ENCODE measurements at places on chromosomes 16 and 17.

DNA sequence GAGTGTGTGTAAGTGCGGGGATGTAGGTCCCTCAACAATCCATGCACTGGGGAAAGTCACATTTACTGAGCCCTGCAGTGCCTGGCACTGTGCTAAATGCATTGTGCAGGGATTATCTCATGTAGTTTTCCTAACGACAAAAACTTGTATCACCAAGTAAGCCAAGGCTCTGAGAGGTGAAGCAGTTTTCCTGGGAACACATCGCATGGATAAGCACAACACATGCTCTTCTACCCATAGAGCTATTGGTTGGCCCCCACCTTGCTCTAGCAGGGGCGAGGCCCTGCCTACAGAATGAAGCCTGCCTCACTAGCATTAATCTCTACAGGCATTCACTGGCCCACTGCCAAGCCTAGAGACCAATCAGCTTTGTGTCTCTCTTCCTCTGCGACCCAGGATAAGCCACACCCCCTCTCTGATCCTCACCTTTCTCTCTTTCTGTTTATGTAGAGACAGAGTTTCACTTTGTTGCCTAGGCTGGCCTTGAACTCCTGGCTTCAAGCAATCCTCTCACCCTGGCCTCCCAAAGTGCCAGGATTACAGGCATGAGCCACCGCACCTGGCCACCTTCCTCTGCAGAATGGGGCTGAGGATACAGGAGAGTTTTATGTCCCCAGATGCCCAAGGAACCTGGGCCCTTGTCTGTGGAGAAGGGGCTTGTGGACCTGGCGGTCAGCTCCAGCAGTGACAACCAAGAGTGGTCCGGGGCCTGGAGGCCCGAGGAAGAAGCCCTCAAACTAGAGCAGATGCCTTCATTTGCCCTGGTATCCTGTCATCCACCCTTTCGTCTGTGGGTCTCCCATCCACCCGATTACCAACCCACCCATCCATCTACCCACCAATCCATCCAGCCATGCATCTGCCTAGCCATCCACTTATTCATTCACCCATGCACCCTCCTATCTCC is 12.8 kb downstream of the CDH16 start:
- no peak for DNase-seq

- no peak for DNase-seq
Observed at GRCh38 chr17:27079660-27080059, 214.3 kb upstream of the WSB1 start.

DNA sequence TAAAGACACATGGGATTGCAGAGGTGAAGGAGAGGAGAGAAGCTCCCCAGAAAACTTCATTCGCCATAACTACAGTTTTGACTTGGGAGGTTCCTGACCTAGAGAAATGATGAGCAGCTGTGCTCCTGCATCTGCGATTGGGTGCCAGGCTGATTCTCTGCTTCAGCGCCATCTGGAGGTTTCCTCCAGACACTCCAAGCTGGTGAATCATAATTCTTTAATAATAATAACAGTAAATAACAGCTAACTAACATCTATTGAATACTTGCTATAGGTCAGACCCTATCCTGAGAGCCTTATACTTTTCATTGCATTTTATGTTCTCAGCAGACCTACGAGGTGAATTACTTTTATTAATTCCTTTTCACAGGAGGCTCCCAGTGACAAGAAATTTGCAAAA is 575.8 kb downstream of the TOX3 start:
- DNase-seq = no peak

- DNase-seq = no peak
Observed at GRCh38 chr16:86065711-86066110, 166.7 kb downstream of the IRF8 start.

- DNase-seq = no peak
Observed at GRCh38 chr17:81566461-81567126, 14.4 kb upstream of the FAAP100 start.

- peak; percentile 78 for DNase-seq
Observed at GRCh38 chr17:5418858-5419355, 555 bp downstream of the NUP88 start.

DNA sequence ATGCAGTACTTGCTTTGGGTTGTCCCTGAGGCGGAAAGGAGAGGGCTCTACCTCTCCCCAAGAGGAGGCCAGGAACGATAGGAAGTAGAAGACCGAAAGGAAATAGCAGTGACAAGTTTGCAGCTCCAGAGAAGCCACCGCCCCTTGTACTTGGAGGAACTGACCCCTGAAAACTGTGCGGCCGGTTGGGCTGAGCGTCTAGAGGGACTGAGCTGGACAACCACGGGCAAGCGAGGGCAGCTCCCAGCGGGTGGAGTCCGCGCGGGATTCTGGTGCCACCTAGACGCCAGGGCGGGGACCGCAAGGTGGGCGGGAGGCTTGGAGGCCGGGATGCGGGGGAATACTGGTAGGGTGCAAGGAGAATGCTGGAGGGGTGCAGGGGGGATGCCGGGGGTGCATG is 1.3 kb upstream of the SLC6A4 start:
- no peak for DNase-seq

GRCh38 chr17:10149573-10150399 is 48.6 kb downstream of the GAS7 start:
- DNase-seq = no peak

GRCh38 chr16:72800524-72801161 is 247.3 kb downstream of the ZFHX3 start:
- DNase-seq = no peak

GRCh38 chr16:30678586-30678970 is 20.3 kb downstream of the FBRS start:
- DNase-seq = no peak

- no peak for DNase-seq
Observed at GRCh38 chr17:68441070-68441770, 16.1 kb downstream of the WIPI1 start.

DNA sequence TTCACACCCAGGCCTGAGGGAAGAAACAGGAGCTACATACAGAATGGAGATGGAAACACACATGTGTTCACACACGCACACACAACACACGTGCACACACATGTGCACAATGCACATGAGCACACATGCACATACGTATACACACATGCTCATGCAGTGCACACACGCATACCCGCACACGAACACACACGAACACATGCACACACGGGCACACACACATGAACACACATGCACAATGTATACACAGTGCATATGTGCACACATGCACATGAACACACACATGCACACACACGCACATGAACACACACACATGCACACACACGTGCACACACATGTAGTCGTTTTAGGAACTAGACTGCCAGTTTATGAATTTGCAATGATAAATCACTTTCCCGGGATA is 49.3 kb upstream of the CDR2 start:
- no peak for DNase-seq

- DNase-seq = no peak
Observed at GRCh38 chr16:23385441-23385840, 67.5 kb downstream of the COG7 start.

- no peak for DNase-seq
Observed at GRCh38 chr17:77721846-77722160, 236.7 kb upstream of the TNRC6C start.

DNA sequence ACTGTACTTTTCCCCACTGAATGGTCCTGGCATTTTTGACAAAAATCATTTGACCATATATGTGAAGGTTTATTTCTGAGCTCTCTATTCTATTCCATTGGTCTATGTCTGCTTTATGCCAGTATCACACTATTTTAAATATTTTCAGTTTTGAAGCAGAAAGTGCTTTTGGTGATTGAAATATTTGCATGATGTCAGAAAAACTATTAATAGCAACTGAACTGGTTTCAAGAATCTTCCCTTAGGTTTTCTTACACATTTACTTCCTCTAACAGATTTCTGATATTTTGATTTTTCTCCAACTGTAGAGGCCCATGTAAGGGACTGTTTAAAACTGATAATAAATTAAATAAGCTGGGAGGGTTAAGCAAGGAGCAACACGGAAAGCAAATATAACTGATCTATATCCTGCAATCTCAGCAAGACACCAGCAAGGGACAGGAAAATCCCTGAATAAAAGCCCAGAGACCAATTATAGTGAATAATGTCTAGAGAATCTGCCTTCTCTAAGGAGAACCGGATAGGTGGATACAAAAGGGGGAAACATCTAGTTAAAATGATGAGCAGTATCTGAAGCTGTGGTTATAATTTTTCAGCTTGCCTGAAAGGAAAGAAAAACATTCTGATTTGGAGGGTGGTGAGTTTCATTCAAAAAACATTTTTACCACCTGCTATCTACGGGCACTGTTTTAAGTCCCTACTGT is 80.9 kb upstream of the STAC2 start:
- no peak for DNase-seq
